ENCODE measurements at places on chromosomes 7 and 10. TPM values are rescaled to one million over a fixed set of nuclear protein-coding genes. Genes with fewer than 3 reads are reported as not detected.

Gene PROSER2
- total RNA-seq: 1.6 TPM

Gene LRRC4
- total RNA-seq: not detected

Gene HOXA1
- total RNA-seq: 6.2 TPM

Gene DMBT1
- 0.10 TPM for total RNA-seq

Gene PTPRE
- 17.5 TPM for total RNA-seq

Gene MBL2
- not detected for total RNA-seq

Gene TMEM229A
- total RNA-seq: not detected

Gene MCM10
- total RNA-seq: 20.7 TPM

Gene ACSL5
- 18.5 TPM for total RNA-seq

Gene PNLIP
- not detected for total RNA-seq

Gene PTER
- 41.9 TPM for total RNA-seq

Gene MTERF1
- total RNA-seq: 12.8 TPM

Gene OR2F1
- total RNA-seq: not detected

Gene CROT
- 13.9 TPM for total RNA-seq

Gene SFTPA1
- not detected for total RNA-seq

Gene ZFYVE27
- 10.3 TPM for total RNA-seq

Gene SFTPD
- not detected for total RNA-seq

Gene RSPH10B
- 0.10 TPM for total RNA-seq

Gene FOXL3
- total RNA-seq: not detected

Gene ACTL6B
- total RNA-seq: not detected

Gene SPDYE8
- total RNA-seq: not detected

Gene RARRES2
- total RNA-seq: not detected

Gene GDF2
- total RNA-seq: not detected

Gene SLIT1
- 0.12 TPM for total RNA-seq
